ENCODE measurements at places on chromosomes 16 and 17.

GRCh38 chr17:38579934-38580333, 25.8 kb downstream of the SRCIN1 start:
- DNase-seq: no peak

DNA sequence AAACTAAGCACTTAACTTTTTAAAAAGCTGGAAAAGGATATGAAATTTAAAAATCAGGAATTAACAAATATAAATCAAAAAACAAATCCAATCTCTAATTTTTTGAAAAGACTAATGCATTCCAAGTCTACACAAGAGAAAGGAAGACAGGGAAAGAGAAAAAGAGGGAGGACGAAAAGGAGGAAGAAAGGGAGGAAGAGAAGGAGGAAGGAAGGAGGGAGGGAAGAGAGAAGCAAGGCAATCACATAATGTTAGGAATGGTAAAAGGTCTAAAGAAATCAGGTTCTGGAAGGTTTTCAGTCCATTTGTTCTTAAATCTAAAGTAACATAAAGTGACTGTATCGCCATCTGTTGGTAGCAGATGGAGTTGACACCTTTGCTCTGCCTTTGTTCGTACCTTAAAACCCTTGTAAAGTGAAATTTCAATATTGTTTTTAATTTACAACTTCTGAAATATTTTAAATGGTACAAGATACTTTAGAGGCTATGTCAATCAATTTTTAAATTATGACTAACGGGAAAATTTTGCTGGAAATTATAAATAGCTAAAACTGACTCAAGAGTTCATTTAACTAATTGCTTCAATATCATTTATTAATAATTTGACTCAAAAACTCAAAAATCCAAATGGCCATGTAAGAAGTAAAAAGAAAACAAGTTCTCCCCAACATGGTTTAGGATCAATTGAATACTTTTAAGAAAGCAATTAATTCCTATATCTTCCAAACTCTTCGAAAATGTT, 20.4 kb upstream of the CDYL2 start:
- no peak for DNase-seq

GRCh38 chr16:67845291-67846062, 1.3 kb upstream of the NUTF2 start:
- no peak for DNase-seq

DNA sequence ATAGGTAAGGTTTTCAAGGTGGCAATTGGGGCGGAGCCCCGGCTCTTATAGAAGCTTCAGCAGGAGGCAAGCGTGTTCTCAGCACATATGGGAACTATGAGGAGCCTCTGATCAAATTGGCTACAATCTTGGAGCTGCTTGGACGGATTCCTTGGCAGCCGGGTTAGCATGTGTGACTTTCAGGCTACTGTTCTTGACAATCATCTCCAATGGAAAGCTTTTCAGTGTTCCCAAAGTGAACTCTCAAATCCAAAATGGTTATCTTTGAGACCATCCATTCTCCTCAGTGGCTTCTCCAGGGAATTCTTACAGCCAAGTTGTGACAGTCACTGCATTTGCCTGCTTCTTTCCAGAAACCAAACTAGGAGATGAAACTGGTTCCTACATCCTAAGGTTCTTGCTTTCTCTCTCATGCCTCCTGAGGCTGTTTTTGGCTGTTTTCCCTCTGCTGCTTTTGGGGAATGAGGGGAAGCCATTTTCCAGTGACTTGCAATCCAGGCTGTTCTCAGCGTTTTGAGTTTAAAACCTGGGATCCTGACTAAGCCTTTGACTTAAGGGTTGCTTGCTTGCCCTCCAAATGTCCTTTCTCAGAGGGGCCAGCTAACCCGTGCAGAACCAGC, 10.9 kb downstream of the HAS3 start:
- DNase-seq: no peak

DNA sequence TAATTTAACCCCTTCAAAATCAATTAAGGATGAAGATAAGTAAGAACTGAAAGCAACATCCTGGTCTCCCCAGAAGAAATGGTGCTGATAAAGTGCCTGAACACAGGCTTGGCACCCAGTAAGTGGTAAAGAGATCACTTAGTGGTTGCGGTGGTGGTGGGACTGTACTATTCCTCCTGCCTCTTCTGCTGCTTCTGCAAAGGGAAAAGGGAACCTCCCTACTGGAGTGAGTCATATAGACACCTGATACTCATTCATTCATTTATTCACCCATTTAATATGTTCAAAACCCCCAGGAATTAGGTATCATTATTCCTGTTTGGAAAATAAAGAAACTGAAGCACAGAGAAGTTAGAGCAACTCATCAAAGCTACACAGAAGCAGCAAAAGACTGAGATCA, 60.6 kb downstream of the CDYL2 start:
- DNase-seq: no peak

GRCh38 chr16:23369416-23369815, 67.3 kb downstream of the SCNN1B start:
- DNase-seq: no peak

- no peak for DNase-seq
Observed at GRCh38 chr16:59192551-59193199, 458.6 kb upstream of the GOT2 start.

GRCh38 chr17:5408186-5408585, 11.3 kb downstream of the NUP88 start:
- no peak for DNase-seq

DNA sequence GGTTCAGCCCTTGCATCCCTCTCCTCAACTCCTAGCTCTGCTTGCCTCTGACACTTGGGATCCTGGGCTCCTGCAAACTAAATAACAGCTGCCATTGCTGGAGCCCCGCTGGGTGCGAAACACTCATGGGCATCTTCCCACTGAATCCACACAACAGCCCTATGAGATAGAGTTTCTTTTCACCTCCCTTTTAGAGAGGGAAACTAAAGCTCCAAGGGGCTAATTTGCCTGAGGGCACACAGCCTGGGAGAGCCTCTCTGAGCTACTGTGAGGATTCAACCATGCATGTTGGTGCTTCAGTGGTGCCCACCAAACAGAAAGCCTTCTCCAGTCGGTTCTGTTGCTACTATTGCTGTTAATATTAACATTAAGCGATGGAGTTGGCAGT, 4.0 kb downstream of the ACBD4 start:
- no peak for DNase-seq

GRCh38 chr17:79544142-79544914, 66.5 kb downstream of the RBFOX3 start:
- no peak for DNase-seq

- no peak for DNase-seq
Observed at GRCh38 chr16:21218153-21218552, 6.8 kb upstream of the ZP2 start.

DNA sequence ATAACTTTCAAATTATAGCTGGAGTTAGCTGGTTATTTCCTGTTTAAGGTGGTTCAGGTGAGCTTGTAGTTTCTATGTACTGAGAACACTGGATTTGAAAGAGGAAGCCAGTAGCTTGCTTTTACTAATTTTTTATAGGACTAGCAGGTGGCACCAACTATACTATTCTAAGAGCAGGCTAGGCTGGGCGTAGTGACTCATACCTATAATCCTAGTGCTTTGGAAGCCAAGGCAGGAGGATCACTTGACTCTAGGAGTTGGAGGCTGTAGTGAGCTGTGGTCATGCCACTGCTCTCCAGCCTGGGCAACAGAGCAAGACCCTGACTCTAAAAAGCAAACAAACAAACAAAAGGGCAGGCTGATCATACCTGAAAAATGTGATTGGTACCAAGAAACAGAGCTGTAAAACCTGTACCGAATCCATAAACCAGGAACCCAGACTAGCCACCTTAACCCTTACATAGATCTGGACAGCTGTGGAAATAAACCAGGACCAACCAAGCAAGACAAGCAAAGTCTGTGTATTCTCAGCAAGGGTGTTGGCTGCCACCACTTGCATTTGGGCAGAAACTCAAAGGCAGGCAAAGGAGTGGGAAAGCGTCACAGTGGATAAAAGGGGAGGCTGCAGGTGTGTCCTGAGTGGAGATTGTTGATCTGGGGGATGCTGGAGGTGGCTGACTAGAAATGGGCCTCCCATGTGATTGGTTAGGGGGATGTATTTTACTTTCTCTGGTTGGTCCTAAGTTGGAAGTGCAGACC, 36.3 kb downstream of the SLC47A1 start:
- no peak for DNase-seq

DNA sequence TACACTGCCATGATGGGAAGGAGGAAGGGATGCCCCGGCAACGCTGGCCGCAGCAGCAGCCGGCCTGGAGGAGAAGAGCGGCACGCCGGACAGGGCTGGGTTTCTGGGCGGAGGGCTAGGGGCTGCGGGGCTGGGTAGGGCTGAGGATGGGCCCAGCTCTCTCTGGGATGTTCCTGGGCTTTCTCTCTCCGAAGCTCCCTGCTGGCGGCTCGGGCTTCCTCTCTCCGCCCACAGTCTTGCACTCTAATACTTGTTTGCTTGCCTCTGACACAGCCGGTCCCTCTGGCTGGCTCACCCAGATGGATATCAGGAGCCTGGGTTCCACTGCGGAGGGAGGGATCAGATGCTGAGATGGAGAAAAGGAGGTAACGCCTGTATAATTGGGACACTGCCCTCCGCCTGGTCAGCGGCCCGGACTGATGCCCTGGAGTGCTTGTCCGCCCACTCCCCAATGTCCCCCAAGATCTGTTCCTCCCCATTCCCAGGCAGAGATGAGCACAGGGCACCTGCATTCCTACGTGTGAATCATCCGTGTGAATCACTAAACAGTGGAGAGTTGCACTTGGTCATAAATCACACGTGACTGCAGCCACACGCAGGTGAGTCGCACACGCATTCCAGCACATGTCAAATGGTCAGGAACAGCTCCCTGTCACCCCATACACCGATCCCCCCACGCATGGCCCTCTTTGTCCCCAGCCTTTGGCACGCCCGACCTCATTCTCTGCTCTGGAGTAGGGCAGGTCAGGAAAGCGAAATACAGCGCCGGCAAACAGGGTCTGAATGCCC, at the start of gene ALOXE3:
Gene ALOXE3 (minus strand): TSS at position 535 of the 789 bp plus-strand sequence. CDS start 524 bp downstream, at position 11.
- no peak for DNase-seq

DNA sequence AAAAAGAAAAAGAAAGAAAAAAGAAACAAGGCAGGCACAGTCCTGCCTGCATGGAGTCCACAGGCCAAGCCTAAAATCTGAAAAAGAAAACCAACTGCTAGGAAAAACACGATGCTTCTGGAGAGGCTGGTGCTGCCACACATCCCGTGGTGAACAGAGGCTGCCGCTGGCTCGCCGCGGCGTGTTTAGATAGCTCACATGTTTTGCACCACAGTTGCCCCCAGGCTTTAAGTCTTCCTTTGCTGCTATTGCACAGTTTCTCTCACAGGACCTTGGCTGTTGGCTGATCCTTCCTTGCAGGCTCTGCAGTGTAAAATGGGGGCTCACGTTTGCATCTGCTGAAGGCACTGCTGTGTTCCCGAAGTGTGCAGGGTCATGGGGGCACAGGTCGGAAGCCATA, 8.6 kb downstream of the SLC6A4 start:
- no peak for DNase-seq

- DNase-seq: no peak
Observed at GRCh38 chr16:85611444-85612190, 1.5 kb upstream of the GSE1 start.

GRCh38 chr16:78065319-78065718, 34.1 kb upstream of the WWOX start:
- DNase-seq: no peak

- DNase-seq: no peak
Observed at GRCh38 chr17:47633996-47634395, 15.7 kb upstream of the KPNB1 start.

GRCh38 chr16:49344401-49344800, 29.2 kb upstream of the C16orf78 start:
- no peak for DNase-seq

DNA sequence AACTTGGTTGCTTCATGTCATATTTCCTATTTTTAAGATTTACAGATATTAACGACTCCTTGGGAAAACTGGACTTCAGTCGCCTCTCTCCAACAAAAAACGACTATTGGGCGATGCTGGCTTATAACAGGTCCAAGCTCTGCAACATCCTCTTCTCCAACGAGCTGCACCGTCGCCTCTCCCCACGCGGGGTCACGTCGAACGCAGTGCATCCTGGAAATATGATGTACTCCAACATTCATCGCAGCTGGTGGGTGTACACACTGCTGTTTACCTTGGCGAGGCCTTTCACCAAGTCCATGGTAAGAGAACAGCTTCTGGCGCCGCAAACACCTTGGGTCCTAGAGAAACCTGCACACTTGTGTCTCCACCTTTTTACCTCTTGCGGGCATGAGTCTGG, 333.0 kb downstream of the WWOX start:
- no peak for DNase-seq

GRCh38 chr17:6334386-6334785, 100.5 kb downstream of the AIPL1 start:
- DNase-seq: no peak

- no peak for DNase-seq
Observed at GRCh38 chr17:36705874-36706731, 104.7 kb downstream of the MRM1 start.

- DNase-seq: no peak
Observed at GRCh38 chr17:33464669-33465280, 171.7 kb upstream of the ASIC2 start.

DNA sequence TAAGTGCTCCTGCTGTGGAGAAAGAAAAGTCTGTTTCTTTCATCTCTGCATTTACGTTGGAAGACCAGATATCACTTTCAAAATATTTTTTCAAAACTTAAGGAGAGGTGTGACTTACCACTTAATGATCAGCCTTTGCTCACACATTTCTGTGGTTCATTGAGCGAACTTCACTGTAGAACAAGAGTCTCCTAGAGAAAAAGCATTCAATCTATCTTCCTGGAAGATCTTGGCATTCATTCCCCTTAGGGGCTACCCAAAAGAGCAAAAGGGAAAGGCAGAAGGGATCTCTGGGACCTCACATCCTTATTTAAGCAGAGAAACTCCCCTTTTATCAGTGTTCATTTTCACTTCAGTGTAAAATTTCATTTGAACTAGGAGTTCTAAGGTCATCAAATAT, 61.2 kb downstream of the HS3ST3A1 start:
- no peak for DNase-seq

DNA sequence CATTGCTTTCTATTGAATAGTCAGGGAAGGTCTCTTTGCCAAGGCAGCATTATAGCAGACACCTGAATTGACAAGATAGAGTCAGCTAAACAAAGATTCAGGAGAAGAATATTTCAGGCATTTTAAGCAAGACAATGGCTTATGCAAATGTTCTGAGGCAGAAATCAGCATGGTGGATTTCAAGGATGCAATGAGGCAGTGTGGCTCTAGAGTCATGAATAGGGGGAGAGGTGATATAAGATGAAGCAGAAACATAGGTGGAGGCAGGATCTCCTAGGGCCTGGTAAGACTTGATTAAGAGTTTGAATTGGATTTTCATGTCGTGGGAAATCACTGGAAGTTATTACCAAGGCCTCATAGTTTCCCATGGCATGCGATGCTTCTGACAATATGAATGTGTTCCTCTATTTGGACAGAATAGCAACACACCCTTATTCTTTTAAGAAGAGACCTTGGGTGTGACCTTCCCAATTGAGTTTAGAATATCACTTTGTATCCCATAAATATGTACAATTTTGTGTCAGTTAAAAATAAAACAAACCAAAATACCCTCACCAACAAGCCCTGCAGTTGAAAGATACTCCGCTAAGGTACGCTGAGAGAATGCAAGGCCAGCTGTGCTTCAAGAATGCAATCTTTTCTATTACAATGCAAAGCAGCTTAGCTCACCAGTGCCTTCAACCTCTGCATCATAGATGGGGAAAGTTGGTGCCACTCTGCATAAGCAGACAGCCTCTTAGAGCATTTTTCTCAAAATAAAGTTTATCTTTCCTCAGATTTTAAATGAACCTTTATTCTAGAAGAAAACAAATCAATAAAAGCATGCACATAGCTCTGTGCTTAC, 139.6 kb upstream of the SALL1 start:
- no peak for DNase-seq
